ENCODE measurements at places on chromosomes 7 and 10.
A peak's percentile ranks its signal among the peaks of the same experiment; 100 is the strongest.

GRCh38 chr7:138014686-138015085 is 12.8 kb upstream of the CREB3L2 start:
- no peak for DNase-seq

- DNase-seq, result no peak
Observed at GRCh38 chr7:17663061-17663675, 277.1 kb downstream of the SNX13 start.

DNA sequence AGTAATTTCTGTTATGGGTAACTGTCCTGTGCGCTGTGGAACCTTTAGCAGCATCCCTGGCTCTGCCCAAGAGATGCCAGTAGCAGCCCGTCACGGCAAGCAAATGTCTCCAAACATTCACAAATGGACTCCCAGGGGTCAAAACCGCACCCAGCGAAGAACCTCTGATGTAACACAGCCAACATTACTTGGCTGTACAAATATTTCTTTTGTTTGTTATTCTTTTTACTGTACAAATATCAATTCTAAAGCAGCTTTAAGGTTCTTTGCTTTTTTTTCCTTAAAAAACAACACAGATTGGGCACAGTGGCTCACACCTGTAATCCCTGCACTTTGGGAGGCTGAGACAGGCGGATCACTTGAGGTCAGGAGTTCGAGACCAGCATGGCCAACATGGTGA is 182.5 kb downstream of the KMT2E start:
- no peak for DNase-seq

DNA sequence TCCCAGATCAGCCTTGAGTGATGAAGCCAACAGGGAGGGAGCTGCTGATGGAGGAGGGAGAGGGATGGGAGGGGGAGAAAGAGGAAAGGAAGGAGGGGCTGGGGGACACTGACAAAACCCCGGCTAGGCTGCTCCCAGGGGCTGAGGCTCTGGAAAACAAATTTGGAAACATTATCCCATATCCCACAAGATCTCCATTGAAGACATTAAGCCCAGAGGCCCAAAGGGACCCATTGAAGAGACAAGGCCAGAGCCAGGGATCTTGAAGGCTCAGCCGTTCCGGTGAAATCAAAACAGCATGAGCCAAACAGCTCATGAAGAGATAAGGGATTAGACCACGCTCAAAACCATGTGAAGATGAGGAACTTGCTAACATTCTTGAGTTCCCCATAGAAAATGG is 184.3 kb upstream of the ITGB1 start:
- no peak for DNase-seq

DNA sequence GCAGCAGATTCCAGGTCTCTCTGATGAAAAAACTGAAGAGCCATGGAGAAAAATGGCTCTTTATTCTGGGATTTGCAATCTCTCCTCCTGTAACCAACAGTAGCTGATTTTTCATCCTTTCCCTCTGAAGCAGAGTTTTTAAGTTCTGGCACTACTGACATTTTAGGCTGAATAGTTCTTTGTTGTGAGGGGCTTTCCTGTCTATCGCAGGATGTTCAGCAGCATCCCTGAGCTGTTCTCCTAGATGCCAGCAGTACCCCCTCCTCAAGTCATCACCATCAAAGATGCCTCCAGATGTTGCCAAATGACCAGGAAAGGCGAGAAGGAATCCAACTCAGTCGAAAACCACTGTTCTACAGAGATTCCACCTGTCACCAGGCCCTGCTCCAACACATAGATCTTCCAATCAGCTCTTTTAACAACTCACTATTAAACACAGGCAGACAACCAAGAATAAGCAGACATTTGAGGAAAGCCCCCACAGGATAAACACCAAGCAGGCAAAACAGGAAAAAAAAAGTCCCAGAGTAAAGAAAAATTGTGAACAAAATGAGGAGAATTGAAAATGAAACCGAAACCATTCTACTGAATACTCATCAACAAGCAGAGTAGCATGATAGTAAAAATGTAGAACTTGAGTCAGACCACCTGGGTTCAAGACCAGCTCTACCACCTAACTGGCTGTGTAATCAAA is 124.8 kb downstream of the MPP7 start:
- no peak for DNase-seq

GRCh38 chr7:87156709-87157108 is 4.5 kb downstream of the DMTF1 start:
- no peak for DNase-seq

DNA sequence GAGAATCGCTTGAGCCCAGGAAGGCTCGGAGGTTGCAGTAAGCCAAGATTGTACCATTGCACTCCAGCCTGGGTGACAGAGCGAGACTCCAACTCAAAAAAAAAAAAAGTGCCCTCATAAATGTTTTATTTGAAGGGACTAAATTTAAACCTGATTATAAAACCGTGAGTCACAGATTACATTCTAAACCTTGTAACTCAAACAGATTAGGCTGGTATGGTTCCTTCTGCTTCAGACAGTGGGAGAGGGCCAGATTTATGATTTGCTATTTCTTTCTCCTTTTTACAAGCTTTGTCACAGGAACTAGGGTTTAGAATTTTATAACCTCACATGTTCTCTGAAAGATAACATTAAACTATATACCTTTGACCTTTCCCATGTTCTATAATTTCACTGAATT is 801.2 kb upstream of the ZWINT start:
- DNase-seq, result no peak

DNA sequence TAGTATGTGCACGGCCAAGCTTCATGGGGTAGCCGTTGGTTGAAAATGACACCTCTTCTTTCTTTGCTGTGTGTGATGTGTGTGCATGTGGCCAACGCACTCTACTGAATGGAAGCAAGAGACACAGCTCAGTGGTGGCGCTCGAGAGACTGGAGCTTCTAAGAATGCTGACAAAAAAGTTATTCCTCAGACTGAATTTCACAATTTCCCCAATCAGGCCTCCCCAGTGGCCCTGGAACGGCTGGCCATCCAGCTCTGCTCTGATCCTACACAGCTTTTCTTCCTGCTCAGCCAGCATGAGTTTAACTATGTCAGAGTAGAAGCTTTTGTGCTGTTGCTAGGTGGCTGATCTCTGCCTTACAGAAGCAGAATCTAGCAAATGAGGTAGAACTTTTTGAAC is 186.7 kb upstream of the PLXDC2 start:
- peak; percentile 34 for DNase-seq

DNA sequence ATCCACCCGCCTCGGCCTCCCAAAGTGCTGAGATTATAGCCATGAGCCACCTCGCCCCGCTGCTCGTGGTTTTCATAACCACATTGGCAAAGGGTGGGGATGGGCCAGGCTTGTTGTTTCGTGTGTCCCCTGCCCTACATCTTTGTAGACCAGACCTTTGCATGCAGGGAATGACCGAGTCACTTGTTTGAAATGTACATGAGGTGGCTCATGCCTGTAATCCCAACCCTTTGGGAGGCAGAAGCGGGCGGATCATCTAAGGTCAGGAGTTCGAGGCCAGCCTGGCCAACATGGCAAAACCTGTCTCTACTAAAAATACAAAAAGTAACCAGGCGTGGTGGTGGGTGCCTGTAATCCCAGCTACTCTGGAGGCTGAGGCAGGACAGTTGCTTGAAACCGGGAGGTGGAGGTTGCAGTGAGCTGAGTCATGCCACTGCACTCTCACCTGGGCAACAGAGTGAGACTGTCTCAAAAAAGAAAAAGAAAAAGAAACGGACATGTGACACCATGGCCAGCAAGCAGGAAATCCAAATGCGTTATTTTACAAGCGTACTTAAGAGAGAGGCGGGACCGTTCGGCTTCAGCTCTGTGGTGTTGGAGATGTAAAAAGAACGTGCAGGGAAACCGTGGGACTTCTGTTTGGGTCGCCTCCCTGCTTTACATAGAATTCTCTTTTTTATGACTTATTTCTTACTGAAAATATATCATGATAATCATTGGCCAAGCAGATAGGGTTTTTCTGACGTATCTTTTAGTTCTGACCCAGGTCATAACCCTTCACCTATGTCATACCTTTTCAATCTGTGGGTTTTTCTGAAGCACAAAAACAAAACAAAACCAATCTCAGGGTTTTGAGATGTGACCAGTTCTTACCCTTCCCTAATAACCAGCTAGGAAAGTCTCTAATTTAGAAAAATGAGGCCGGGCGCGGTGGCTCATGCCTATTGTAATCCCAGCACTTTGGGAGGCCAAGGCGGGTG is 45.1 kb downstream of the WIPI2 start:
- no peak for DNase-seq

DNA sequence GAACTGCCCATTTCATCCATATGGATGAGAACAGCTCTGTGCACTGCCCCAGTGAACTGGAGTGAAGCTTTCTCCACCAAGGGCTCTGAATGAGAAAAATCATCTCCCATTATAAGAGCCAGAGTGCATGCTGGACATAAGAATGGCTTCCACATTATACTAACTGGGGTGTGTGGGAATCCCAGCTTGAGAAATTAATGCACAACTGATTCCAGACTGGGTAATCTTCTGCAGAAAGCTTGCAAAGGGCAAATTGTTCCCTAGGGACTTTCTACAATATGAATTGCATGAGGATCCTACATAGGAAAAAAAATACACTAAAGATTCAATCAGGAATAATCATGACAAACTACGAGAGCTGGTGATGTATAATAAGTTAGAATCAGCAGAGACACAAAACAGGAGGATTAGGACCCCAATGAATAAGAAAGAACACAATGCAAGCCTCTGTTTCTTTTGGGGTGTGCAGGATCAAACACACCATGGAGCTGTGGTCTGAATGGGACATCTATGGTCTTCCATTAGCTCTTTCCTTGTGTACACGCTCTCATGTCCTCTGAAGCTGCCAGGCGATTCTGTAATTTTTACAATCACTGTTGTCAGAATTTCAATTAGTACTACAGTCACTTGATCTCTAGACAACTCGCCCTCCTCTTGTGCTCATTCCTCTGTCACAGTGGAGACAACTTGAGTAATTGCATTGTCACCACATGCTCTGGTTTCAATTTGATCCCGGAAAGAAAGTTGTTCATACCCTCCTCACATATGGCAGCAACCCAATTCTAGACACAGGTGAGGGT is 1327.4 kb downstream of the GATA3 start:
- no peak for DNase-seq

DNA sequence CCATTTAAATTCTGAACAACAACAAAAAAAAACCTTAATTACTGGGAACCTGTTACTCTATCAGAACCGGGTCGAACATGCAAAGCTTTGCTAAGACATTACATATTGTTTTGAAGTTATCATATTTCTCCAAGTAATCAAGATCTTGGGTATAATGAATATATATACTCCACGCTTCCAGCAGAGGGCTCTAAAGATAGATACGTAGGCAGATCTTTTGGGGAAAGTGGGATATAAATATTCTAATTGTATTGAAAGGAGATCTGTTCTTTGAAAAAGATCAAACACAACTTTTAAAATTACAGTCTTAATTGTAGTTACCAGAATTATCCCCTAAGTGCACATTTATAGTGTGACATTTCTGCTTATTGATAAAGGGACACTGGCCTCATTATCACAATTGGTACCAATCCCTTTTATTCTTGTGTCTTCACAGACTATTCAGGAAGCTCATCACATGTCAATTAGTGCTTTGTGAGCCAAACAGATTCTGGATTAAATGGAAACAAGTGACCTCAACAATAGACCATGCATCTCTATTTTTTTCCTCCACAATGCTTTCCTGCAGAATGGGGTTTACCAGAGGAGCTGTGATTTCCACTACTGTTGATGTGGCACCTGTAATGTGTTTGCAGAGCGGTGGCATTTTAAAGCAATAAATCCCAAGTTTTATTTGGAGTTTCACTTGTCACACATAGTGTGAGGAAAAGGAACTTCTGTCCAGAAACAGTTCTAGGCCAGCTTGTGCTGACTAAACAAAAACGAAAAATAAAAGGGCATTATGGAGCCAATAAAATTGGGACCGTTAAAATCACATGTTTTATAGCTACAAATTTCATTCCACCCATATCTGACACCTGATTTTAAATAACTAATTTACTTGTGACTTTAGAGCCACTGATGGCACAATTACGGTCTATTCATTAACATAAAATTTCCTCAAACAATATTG is 122.4 kb downstream of the CTTNBP2 start:
- DNase-seq, result no peak

DNA sequence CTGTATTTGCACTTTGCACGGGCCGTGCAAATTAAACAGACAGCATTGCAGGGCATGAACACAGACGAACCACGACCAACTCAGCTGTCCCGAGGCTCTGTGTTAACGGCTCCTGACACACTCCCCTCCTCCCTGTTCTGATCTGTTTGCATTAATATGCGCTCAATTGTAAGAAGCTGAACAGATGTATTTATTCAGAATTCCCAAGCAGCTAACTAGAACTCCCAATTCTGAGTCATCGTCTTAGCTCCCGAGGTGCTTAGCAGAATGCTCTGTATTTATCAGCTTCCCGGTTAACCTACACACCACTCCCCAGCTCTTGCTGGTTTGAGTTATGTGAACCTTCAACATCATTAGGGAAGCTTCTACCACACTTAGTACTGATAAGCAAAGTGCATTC is 286.4 kb downstream of the PTPRN2 start:
- no peak for DNase-seq

GRCh38 chr7:1922071-1922869 is 252.2 kb downstream of the ELFN1 start:
- no peak for DNase-seq

- DNase-seq, result no peak
Observed at GRCh38 chr10:58642283-58642682, 129.6 kb downstream of the BICC1 start.

All from body of pancreas (tissue), 4 donors.